ENCODE measurements at places on chromosomes 4 and X.
A peak's percentile ranks its signal among the peaks of the same experiment; 100 is the strongest.

GRCh38 chr4:84529169-84529751, 30.2 kb upstream of the NKX6-1 start:
- no peak for DNase-seq

GRCh38 chrX:9383655-9384054, 81.2 kb upstream of the TBL1X start:
- no peak for DNase-seq

DNA sequence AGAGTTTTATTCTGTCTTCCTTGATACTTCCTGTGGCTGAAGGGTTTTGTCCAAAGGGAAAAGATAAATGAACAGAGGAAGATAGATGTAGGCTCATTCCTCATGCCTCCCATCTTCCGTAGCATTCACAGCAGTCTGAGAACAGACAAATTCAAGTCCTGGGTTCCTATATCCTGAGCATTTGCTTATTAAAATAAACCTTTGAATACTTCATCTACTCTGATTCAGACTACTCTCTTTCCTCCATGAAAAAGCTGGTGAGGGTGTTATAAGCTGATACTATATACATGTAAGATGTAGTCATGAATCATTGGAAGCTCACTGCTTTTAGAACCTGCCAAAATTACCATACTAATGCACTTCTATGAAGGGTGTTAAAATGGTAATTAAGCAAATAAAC, 61.2 kb downstream of the GAB1 start:
- DNase-seq: no peak

DNA sequence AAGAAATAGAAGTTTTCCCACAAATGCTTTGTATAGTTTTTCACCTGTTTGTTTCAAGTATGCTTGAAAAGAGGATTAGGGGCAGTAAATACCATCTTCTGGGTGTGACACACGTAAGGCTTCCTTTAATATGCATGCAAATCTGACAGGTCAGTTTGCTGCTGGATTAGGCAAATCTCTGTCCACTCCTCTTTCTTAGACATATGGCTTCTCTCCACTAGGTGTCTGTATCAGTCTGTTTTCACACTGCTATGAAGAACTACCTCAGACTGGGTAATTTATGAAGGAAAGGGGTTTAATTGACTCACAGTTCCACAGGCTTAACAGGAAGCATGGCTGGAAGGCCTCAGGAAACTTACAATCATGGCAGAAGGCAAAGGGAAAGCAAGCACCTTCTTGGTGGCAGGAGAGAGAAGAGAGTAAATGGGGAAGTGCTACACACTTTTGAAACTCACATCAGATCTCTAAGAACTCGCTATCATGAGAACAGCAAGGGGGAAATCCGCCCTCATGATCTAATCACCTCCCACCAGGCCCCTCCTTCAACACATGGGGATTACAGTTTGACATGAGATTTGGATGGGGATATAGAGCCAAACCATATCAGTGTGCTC, 66.9 kb downstream of the TAB3 start:
- no peak for DNase-seq

- no peak for DNase-seq
These were observed 4.4 kb downstream of the ANK2 start for GRCh38 chr4:113053883-113054282.

GRCh38 chr4:154014407-154015321, 225.8 kb upstream of the SFRP2 start:
- no peak for DNase-seq

- no peak for DNase-seq
These were observed 9.5 kb downstream of the LGI2 start for GRCh38 chr4:25021216-25021615.

DNA sequence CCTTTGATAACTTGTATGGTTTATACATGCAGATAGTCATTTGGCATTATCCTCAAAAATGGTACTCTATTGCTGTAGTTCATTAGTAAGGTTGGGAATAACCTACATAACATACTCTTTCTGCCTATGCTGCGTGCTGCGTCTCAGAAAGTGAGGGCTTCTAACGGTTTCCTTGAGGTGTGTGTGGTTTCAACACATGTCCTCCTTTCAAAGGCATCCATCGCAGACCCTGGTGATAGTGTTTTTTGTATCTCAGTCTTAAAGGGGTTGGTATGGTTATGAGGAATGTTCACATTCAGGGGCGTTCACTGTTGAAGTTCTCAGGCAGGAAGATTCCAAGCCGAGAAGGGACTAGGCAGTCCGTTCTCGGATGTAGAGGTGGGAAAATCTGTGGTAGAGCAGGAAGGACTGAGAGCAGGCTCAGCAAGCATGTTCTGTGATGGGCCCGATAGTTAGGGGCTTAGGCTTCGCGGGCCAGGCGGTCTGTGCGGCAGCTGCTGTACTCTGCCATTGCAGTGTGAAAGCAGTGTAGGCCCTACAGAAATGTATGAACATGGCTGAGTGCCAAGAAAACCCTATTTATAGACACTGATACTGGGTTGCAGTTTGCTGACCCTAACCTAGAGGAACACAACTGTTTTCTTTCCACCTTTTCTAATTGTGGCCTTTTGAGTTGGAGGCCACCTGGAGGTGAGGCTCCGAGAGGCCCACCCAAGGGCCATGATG, 123.2 kb downstream of the GPR143 start:
- peak; percentile 33 for DNase-seq

DNA sequence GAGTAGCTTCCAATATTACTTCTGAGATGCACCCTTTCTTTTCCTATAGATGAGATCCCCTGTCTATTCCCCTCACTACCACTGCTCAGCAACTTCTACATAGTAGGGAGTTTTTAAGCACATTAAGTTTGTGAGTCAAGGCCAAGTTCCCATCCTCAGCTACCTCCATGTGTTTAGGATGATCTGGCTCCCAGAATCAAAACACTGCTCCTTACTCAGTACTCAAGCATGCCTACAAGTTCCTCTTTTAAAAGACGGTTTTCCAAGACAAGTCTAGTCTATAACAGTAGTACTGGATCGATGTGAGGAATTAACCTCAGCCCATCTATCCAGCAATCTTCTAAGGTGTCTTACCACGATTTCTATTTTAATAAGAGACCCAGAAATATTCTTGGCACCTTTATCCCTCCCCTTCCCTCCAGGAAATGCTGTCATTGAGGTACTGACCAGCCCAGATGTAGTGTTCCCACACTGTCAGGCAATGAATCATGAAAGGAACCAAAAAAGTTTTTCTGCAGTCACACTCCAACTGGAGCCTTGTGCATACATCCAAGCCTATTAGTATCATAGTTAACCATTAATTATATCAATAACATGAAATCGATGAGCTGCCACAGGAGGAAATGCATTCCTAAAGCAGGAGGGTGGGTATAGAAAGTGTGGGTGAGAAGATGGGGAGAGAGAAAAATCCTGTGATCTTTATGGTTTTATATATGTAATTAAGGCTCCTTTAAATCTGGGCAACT, 29.6 kb downstream of the AREG start:
- DNase-seq: no peak

- DNase-seq: no peak
These were observed 6.1 kb upstream of the HCCS start for GRCh38 chrX:11105080-11105479.

- DNase-seq: no peak
These were observed at the start of gene SCRG1 for GRCh38 chr4:173398779-173399415. SCRG1 (minus strand) TSS chr4:173399116; CDS start chr4:173391414, 7,702 bp downstream.

DNA sequence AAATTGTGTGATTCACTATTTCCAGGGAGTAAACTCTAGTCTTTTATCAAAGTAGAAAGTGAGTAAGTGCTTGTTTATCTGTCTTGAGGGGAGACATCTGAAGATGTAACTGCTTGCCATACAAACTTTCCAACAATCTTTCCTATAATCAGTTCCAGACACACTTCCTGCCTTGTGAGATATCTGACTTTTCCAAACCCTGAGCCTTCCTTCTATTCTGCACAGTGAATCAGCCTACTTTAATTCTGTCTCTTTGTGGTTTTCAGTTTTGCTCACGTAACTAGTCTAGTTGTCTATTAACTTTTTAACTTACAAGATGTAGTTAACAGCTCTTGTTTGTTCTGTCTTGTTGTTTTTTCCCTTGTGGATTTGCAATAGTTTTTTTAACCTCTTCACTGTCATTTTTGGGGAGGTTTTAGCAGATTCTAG, 947.8 kb downstream of the C4orf33 start:
- no peak for DNase-seq

DNA sequence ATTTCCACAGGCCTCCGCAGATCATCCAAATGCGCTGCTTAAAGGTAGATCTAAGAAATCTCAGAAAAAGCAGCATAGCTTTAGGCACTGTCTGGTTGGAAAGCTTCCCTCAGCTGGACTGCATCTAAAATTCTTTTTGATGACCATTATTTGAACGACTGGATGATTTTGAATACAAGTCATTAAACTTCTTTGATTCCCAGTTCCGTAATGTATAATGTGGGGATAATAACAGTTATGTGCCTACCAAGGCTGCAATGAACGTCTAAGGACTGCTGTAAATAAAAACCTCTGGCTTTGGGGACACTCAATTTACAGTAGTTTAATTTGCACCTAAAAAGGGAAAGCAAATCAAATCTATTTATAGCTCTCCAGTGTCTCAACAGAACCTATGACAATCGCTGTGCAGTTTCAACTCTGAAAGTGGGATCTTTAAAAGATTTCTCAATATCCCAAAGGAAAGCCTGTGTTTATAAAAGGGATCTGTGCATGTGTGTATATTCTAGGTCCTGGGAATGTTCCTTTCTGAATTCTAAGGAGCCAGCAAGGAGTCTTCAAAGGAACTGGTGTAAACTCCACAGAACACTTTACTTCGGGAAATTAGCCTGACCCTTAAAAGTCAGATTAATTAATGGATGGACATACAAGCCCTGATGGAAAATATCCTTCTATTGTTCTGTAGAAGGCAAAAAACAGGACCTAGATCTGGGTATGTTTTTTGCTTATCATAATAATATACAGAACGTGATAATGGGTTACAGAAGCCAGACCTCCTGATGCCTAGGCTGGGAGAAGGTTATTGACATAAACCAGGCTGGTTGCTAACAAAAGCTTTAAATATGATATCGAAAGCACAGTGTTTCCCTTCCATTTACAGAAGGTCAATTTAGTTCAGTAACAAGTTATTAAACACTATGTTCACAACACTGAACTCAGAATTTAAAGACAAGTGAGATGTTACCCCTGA, 53.4 kb downstream of the AFAP1 start:
- no peak for DNase-seq

DNA sequence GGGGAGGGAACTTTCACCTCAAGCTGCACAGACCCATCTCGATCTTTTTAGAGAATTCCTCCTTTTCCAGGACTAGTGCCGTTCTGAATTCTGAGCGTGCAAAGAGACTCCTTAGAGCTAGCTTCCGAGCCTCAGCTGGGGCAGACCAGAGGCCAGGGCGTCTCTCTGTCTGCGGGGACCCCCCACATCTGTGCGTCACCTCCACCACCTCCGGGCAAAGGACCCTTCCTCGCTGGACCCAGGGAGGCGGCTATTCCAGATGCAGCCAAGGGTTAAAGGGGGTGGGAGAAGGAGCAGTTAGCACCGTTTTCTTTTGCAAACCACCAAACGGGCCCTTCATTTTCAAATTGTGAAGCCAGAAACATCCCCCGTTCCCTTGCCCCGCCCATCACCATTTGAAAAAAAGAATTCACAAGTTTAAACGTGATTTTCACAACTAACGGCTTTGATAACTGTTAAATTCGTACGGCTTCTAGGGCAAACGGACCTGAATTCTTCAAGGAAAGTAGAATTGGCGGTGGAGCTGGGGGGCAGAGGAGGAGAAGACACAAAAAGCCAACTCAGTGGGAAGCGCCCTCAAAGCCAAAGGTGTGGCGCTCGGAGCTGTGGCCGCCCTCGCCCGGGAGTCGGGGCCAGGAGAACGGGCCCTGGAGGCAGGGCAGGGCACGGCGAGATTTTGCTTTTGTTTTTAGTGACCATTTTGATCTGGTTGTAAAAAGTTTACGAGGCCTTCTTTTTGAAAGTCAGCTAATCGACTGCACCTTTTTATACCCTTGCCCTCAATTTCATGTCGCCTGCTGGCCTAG, 3.3 kb upstream of the PDGFRA start:
- DNase-seq: no peak

DNA sequence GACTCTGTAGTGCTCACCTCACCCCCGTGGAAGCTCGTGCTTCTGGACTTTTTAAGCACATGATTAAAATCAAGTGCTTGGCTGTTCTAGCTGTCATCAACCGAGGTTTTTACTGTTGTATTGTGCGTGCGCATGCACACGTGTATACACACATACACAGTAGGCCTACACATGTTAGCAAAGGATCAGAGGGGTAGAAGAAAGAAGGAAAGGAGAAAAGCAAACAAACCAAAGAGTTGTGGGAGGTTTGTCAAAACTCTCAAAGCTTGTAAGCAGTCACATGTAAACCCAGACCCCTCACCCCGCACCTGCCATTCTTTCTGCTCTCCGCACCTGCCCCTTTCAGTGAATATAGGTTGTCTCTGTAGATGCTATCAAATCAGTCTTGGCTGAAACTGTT, 311.8 kb downstream of the HS3ST1 start:
- DNase-seq: no peak

DNA sequence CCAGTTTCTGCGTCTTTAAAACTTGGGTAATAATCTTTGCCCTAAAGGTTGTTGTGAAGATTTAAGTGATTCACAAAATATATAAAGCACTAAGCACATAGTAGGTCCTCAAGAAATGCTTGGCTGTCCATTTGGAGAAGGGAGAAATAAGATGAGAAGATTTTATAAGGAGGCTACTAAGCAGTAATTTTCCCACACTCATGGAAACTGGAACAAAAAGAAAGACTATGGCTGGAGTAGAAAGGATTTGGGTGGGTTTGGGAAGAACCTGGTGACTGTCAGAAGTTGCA, 47.0 kb downstream of the PRPS1 start:
- DNase-seq: no peak

GRCh38 chr4:89410687-89411086, 103.1 kb upstream of the GPRIN3 start:
- DNase-seq: no peak

Measured in ascending aorta (tissue), 2 donors.